ENCODE measurements at places on chromosomes 5 and 9. TPM values are rescaled to one million over a fixed set of nuclear protein-coding genes. Genes with fewer than 3 reads are reported as not detected.

- no peak overlapping the region for H3K27ac ChIP-seq
- no peaks in the 10 kb centered on the region for H3K27me3 ChIP-seq
- no peaks in the 10 kb centered on the region for H3K4me1 ChIP-seq
- no peaks in the 10 kb centered on the region for H3K36me3 ChIP-seq
- H3K4me3 ChIP-seq, result no peak overlapping the region
These were observed 528.9 kb downstream of the AGTPBP1 start for GRCh38 chr9:85212887-85213286.

DNA sequence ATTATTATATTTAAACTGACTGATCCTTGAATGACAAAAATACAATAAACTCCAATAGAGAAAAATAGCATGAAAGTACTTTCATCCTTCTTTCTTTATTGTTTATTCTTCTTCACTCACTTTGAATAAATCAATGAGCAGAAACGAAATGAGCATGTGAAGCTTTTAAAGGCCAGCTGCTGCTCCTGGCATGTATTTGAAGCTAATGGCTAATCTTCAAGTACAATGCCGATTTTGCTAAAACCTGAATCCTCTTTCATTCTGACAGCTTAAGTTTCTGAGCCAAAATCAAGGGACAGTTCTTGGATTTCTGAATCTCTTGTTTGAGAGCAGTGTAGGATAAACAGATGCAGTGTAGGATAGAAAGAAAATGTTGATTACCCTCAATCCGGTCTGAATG lies 237.3 kb downstream of the CDH10 start:
- no peaks in the 10 kb centered on the region for H3K4me1 ChIP-seq
- H3K36me3 ChIP-seq, result no peaks in the 10 kb centered on the region
- H3K27me3 ChIP-seq, result no peaks in the 10 kb centered on the region
- no peak overlapping the region for H3K27ac ChIP-seq

GRCh38 chr9:89304834-89305188 lies 6.2 kb upstream of the CKS2 start:
- no peak overlapping the region for H3K4me3 ChIP-seq
- no peak overlapping the region for H3K27ac ChIP-seq
- no peaks in the 10 kb centered on the region for H3K27me3 ChIP-seq
- no peak for DNase-seq

GRCh38 chr9:130088051-130088450 lies 34.3 kb downstream of the GPR107 start:
- no peaks in the 10 kb centered on the region for H3K4me1 ChIP-seq
- H3K27me3 ChIP-seq, result no peaks in the 10 kb centered on the region
- H3K4me3 ChIP-seq, result no peak overlapping the region
- no peak overlapping the region for H3K27ac ChIP-seq
- no peaks in the 10 kb centered on the region for H3K36me3 ChIP-seq

GRCh38 chr9:128124873-128125579 lies 2.5 kb downstream of the PTGES2 start:
- no peaks in the 10 kb centered on the region for H3K27me3 ChIP-seq
- H3K4me1 ChIP-seq, result peaks cover 5% of the 10 kb centered on the region
- H3K4me3 ChIP-seq, result no peak overlapping the region
- no peak overlapping the region for H3K27ac ChIP-seq
- H3K36me3 ChIP-seq, result no peaks in the 10 kb centered on the region

DNA sequence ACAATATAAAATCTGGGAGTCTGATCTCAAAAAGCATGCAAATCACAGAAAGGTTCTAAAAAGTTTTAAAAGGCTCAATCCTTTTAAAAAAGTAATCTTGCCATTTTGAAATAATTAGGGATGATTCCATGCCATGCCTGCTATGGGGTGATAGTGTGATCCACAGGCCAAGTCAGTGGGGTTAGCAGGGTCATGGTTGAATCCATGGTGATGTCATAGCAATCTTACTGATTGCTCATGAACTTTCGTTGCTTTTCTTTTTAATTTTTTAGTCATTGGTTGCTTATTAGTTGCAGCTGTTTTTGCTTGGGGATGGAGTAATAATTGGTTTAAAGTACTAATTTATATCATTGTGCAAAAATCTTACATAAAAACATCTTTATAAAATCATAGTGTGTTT lies 485.0 kb downstream of the ENC1 start:
- H3K4me1 ChIP-seq, result peaks cover 7% of the 10 kb centered on the region
- no peaks in the 10 kb centered on the region for H3K36me3 ChIP-seq
- H3K4me3 ChIP-seq, result no peak overlapping the region
- H3K27ac ChIP-seq, result no peak overlapping the region
- H3K27me3 ChIP-seq, result no peaks in the 10 kb centered on the region

GRCh38 chr5:96885518-96886338 lies 9.4 kb downstream of the ERAP2 start:
- no peaks in the 10 kb centered on the region for H3K27me3 ChIP-seq
- H3K27ac ChIP-seq, result no peak overlapping the region
- DNase-seq, result no peak
- H3K4me1 ChIP-seq, result peaks cover 4% of the 10 kb centered on the region
- no peaks in the 10 kb centered on the region for H3K36me3 ChIP-seq

- no peaks in the 10 kb centered on the region for H3K4me1 ChIP-seq
- H3K27ac ChIP-seq, result no peak overlapping the region
- DNase-seq, result no peak
- H3K36me3 ChIP-seq, result no peaks in the 10 kb centered on the region
These were observed 3.8 kb downstream of the OR2V2 start for GRCh38 chr5:181151146-181151545.

The PPP6C gene
- total RNA-seq, result 43.7 TPM

The CKS2 gene
- total RNA-seq, result 20.0 TPM

The TMC1 gene
- total RNA-seq, result 0.90 TPM

The MACIR gene
- total RNA-seq, result 3.9 TPM

The RANBP3L gene
- 1.5 TPM for total RNA-seq
